Hematopoietic multipotent progenitor cell treated with erythropoietin and hydrocortisone succinate and interleukin-3 and kit ligand, for 6 days (in vitro differentiated cells): ENCODE measurements at places on chromosomes 11 and 22.

DNA sequence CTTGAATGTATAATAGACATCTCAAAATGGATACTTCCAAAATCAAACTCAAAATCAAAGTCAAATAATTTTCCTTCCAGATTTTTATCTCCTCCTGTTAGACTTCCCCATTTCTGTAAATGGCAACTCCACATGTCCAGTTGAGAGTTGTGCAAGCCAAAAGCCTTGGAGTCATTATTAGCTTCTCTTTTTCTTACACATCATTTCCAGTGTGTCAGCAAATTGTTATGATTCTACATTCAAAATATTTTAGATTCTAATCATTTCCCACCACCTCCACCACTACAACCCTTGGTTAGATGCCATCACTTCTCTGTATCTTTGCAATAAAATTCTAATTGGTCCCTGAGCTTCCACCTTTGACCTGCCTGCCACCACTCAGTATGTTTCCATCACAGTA lies 155.7 kb downstream of the CNTN5 start:
- no peak for DNase-seq

DNA sequence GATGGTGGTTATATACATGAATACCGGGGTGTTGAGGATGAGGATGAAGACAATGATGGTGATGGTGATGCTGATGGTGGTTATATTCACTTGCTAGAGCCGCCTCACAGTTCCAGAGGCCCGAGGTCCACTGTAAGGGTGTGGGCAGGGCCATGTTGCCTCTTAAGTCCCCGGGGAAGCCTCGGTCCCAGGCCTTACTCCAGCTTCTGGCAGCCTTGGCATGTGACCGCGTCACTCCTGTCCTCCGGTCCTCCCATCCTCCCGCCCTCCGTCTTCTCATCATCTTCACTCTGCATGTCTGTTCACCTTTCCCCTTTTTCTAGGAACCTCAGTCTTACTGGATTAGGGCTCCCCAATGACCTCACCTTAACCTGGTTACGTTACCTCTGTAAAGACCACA lies 54.6 kb downstream of the IGLL1 start:
- DNase-seq = no peak

GRCh38 chr22:24390576-24390975 lies 36.8 kb upstream of the ADORA2A start:
- DNase-seq = no peak

- DNase-seq = no peak
Observed at GRCh38 chr22:35425971-35426800, 26.2 kb downstream of the MCM5 start.

GRCh38 chr11:16293204-16293681 lies 63.1 kb downstream of the SOX6 start:
- DNase-seq = peak; percentile 10

DNA sequence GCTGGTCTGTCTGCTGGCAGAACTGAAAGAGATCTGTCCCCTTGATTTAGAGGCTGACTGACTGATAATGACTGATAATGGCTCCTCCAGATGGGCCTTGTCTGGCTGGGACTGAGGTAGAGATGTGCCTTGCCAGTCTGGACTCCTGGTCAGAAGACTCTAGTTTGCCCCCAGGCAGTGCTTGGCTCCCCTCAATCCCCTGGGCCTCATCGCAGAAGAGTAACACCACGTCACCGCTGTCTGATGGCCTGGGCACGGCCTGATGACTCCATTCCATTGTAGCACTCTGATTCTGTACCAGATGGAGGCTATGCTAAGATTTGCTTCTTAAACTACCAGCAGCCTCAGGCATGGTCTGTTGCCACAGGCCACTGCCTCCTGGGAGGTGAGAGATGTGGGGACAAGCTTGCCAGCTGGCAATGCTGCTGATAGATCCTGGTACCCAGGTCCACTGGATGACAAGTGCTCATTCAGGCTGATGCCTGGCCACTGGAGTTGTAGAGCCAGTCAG lies 19.1 kb downstream of the CYB5R2 start:
- no peak for DNase-seq

GRCh38 chr11:85772695-85773094 lies 38.2 kb downstream of the SYTL2 start:
- no peak for DNase-seq

GRCh38 chr11:44626645-44627044 lies 61.2 kb downstream of the CD82 start:
- DNase-seq = no peak

DNA sequence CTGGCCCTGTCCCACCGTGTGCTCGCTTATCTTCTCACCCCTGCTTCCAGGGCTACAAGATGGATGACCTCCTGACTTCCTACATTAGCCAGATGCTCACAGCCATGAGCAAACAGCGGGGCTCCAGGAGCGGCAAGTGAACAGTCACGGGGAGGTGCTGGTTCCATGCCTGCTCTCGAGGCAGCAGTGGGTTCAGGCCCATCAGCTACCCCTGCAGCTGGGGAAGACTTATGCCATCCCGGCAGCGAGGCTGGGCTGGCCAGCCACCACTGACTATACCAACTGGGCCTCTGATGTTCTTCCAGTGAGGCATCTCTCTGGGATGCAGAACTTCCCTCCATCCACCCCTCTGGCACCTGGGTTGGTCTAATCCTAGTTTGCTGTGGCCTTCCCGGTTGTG lies 86.5 kb downstream of the MYO7A start:
- DNase-seq = no peak

- DNase-seq = no peak
Observed at GRCh38 chr11:61150706-61151544, 10.3 kb downstream of the VPS37C start.

DNA sequence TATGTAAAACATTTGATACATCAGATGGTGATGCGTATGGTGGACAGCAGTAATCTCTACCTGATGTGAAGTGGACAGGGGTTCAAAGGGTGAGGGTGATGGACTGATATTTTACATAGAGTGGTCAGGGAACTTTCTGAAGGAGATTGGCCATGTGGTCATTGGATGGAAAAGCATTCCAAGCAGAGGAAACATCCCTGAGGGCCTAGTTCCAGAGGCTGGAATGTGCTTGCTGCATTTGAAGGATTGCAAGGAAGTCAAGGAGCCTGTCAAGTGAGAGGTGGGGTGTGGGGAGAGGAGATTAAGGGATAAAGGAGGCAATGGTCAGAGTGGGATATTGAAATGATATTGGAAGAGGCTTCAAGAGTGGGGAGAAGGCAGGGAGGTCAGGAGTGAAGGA lies 151.9 kb upstream of the NTM start:
- no peak for DNase-seq

- DNase-seq = no peak
Observed at GRCh38 chr11:64534391-64534801, 56.6 kb upstream of the SLC22A12 start.

GRCh38 chr11:126991596-126991995 lies 9.0 kb downstream of the KIRREL3 start:
- no peak for DNase-seq

- DNase-seq = peak; percentile 15
Observed at GRCh38 chr22:33438273-33438672, 380.1 kb upstream of the SYN3 start.

DNA sequence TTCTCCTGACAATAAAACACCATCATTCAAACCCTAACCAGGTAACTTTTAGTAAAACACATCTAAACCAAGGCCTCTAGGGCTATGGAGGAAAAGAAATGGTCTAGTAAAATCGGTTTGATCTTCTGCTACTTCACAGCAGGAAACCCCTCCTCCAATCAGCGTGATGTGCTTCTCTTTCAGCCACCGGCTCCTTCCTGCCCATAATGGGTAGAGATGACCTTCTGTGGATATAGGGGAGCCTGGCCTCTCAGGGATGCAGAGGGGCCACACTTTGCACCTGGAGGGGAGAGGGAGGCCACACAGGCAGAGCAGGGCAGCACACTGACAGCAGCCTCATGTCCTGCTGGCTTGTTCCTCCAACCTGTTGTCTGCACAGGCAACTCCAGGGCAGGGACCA lies 6.9 kb downstream of the EHD1 start:
- DNase-seq = peak; percentile 48

DNA sequence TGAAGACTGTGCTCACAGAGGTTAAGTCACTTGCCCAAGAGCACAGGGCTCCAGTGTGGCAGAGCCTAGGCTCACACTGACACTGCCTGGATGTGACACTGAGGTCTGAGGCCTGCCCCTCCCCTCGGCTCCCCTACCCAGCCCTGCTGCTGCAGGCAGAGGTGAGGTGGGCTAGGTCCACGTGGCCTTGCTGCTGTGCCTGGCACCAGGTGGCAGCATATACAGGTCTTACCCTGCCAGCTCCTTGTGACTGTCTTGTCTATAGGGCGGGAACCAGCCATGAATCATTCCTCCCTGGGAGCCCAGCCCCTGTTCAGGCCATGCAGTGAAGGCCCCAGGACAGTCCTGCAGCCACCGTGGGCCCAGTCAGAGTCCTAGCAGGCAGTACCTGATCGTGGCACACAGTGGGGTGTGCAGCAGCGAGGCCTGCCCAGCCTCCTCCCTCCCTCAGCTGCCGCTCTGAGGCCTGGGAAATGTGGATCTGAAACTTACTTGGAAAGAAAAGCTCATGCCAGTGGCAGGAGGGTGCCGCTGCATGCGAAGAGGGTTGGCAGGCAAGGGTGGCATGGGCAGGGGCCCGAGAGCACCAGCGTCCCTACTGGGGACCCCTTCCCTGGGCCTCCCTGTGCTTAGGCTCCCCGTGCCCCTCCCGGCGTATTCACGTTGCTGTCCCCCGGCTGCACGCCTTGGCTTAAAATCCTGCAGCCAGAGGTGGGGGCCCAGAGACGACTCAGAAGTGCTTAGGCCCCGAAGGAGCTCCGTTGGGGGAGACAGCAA lies 1.2 kb upstream of the CERK start:
- DNase-seq = peak; percentile 55

DNA sequence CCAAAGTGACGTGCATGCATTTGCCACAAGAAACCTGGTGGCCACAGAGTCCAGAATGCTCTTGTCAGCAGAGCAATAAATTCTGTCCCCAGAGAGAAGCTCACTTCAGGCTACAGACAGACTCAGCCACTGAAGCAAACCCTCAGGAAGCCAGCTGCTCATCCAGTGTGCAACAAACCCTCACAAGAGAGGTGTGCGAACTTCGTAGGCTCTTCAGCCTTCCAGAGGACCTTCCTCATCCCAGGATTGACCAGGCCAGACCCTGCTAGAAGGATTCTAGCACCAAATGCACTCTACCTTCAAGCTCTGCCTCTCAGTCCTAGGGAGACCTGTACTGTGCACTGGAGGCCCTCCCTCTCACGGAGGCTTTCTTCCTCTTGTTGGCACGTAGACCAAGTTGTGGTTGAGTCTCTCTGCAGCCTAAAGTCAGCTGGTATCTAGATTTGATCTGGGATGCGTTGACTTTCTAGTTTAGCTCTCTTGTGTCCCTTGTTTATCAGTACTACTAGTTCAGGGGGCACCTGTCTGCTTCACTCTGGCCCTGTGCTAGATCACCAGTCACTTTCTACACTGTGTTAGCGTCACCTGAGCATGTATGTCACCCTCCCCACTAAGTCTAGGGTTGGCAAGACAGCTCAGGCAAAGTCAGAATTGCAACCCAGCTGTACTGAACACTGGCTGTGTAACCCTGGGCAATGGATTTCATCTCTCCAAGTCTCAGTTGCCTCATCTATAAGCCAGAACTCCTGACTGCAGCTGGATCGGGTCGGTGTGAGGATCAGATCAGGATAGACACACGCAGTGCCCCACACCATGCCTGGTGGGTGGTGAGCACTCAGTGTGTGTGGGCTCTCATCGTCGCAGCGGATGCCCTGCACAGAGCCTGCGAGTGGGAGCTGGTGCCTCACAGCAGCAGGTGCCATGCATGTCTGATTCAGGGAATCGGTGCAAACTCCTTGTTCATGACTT lies 22.1 kb upstream of the TMPRSS13 start:
- peak; percentile 64 for DNase-seq

- DNase-seq = no peak
Observed at GRCh38 chr11:626475-627307, at the start of gene SCT. Gene SCT (minus strand): TSS chr11:627181. CDS start chr11:627143, 38 bp downstream.
